ENCODE measurements at places on chromosomes 5 and 9.

DNA sequence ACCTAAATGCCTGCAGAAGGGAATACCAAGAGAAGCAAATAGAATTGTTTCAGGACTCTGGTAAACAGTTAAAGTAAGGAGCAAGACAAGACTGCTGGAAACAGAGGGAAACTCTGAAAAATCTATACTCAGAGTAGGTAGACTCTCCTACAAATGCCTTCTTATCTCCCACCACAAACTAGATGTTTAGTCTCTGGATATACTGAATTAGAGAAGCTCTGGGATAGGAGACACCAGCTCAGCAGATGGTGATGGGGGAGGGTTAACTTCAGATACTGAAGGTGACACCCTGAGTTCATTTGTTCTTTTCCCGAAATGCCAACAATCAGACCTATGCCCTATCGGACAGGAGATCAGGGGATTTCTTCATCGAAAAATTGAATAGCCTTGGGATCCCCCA, 54.1 kb upstream of the CHD1 start:
- DNase-seq = no peak

GRCh38 chr5:173568128-173568527, 48.3 kb downstream of the BOD1 start:
- DNase-seq = no peak

DNA sequence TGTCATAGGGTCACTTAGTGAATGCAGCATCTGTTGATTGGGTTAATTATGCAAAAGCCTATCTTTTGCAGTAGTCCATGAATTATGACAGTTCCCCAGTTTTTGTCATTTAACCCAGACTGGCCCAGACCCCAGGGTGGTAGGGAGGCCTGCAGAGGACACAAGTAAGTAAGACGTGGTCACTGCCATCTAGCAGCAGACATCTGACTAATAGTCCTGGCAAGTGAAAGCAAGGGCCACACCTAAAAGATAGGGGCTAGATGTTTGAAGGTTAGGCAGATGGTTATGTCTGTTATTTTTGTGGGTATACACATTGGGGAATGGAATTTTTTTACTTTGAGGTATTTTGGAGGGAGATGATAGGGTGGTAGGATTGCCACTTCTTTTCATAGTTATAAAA, 48.0 kb downstream of the RAB14 start:
- DNase-seq = no peak

- no peak for DNase-seq
Observed at GRCh38 chr5:33840927-33841547, 50.8 kb downstream of the ADAMTS12 start.

DNA sequence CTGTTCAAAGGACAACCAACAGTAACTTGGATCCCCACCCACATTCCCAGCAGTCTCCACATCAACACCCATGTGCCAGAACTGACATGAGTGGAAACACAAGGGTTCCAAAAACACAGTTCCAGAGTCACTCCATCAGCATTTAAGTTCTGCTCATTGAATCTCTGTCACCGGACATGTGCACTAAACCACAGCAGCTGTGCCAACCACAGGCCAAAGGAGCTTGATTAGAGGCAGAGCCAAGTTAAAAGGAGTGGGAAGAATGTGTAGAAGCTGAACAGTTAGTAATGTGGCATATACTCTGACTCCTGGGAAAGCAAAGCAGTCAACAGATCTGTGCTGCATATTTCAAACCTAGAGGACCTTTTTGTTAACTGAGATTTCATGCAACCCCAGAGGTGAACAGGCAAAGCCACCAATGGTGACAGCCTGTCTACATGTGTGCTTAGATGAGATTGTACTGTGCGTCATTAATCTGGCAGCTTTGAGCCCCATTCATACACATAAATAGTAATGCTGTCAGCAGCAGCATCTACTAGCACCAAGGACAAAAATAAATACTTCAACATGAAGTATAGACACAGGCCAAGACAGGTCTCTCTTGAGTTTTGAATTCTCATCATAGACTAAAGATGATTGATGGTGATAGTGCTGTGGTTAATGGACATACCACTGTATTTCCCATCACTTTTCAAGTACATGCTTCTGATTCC, 16.4 kb upstream of the FST start:
- DNase-seq = no peak

DNA sequence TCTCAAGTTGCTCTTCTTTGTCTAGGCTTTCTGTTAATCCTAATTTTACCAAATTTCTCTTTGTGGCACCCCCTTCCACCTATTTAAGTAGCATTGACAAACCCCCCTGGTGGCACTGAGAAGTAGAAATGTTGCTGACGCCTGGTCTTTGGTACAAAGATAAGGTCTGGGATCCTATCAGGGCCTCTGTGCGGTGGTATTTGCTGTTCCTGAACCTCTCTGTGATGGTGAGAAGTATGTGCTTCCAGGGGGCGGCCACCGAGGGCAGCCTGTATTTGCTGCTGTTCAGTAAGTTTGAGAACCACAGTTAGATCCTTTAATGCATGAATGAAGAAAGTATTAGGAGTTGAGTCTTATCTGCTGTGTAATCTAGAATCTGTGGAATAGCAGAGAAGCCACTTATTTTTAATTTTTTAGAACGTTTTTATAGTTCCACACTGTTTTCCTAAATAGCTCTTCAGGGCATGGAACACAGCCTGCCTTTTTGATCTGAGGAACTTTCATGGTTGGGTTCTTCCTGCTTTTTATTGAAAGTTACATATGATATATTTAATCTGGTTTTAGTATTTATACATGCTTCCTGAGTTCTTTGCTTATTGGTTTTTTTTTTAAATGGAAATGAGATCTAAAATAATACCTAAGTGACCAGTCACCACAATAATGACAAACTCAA, 124.2 kb downstream of the TRIO start:
- no peak for DNase-seq

- peak; percentile 74 for DNase-seq
Observed at GRCh38 chr5:93100428-93100827, 480.6 kb downstream of the NR2F1-AS1 start.

DNA sequence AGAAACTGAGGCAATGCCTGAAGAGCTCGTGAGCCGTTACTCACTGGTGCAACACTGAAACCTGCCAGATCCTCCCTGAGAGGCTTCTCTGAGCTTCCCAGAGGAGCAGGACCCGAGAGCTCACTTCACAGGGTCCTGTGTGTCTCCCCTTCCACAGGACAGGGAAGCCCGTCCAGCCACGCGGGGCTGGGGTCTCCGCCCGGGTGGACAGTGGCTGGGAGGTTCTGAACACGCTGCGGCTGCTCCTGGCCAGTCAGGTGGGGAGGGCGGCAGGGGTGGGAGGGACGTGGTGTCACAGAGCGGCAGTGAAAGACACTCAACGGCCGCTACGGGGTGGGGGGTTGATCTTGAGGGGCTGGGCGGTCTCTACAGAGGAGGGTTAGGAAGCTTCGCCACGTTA, 290 bp upstream of the ZDHHC11 start:
- no peak for DNase-seq

DNA sequence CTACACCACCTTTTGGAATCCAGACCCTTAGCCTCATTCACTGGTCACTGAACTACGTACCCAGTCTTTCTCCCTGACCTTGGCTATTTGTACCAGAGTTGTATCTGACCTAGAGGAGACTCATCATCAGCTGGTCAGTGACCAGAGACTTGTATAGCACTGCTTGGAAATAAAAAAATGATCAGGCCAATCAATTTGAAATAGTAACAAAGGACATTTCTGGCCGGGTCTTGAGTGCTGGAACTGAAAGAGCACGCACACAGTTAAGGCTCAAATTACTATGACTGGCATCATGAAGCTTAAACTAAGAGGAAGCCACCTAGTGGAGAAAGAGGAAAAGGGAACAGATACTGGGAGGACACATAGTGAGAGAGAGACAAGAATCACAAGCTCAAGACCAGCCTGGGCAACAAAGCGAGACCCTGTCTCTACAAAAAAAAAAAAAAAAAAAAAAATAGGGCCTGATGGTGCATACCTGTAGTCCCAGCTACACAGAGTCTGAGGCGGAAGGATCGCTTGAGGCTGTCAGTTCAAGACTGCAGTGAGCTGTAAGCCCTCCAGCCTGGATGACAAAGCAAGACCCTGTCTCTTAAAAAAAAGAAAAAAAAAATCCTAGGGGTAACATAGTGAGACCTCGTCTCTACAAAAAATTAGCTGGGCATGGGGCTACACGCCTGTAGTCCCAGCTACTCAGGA, 12.8 kb upstream of the SRP19 start:
- peak; percentile 72 for DNase-seq

GRCh38 chr5:87791869-87792268, 379.1 kb upstream of the CCNH start:
- no peak for DNase-seq

DNA sequence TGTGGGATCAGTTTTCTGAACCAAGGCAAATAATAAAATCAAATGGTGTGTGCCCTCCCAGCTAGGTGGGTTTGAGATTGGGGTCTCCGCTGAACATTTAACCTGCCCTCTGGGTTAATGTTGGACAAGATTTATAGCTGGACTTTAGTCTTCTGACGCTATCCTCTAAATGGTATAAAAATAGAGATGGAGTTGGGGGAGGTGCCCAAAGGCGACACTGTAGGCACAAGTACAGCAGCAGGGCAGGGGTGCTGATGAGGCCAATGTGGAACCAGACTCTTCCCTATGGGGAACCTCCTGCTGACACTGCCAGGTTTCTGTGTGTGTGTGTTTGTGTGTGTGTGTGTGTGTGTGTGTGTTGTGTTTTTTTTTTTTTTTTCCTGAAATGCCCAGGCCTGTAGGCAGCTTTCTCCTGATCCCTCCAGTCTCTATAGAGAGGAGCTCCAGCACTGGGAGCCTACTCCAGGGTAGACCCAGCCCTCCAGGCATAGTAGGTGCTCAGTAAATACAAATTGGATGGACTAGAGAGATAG, 37.9 kb downstream of the PCDH1 start:
- no peak for DNase-seq

DNA sequence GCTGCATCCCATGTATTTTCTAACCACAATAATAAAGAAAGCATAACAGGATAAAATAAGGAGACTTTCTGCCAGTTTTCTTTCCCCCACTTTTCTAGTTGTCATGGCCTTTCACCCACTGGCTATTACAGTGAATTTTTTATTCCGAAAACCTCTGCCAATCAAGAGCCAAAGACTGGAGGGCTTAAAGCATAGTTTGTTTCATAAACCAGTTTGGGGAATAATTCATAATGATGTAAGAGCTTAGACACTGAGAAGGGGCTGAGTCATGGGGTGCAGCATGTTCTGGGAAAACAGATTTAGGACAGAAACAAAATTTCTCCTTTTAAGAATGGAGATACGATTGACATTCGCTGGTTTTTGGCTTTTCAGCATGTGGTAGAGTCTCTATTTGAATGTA, 4.4 kb upstream of the GLIPR2 start:
- DNase-seq = peak; percentile 47

DNA sequence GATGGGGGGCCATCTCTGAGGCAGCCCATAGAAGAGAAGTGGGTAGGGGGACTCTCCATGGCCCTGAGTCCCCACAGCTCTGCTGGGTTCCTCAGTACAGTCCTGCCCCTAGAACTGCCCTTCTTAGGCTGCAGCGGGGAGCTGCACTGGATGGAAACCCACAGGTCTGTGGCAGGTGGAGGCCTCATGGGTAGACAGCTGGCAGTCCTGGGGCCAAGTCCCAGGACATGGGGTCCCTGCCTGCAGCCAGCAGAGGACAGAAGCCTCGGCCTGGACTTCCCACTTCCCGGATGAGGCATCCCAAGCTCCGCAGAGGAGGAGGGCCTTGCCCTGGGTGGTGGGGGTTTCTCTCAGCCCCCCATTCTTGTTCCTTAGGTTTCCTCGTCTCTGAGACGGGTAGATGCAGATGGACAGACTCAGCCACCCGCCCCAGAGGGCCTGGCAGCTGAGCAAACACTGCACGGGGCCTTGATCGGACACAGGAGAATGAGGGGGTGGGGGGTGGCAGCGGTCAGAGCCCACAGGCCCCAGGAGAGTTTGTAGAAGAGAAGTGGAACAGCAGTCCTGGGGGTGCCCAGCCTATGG, 153.8 kb downstream of the C9orf50 start:
- DNase-seq = no peak

- DNase-seq = no peak
Observed at GRCh38 chr9:95478335-95478734, 38.4 kb downstream of the PTCH1 start.

GRCh38 chr5:151026679-151027078, 6.3 kb downstream of the GPX3 start:
- DNase-seq = no peak

DNA sequence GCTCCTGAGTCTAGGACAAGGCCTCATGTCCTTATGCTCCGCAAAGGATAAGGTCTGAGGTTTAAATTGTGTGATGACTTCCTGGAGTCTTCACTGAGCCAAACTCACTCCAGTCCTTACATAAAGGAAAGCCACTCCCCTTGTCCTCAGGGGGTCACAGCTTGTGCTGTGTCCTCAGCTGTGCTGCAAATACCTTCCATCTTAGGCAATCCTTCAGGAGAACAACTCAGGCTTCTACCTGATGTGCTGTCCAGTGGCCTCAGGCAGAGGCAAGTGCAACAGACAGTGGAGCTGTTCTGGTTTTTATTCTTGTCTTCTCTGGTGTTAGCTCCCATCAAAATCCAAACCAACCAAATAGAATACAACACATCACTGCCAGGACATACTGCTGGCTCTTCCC, 151.5 kb downstream of the TAF11L14 start:
- no peak for DNase-seq

- no peak for DNase-seq
Observed at GRCh38 chr5:28156981-28157380, 1118.6 kb upstream of the CDH9 start.

DNA sequence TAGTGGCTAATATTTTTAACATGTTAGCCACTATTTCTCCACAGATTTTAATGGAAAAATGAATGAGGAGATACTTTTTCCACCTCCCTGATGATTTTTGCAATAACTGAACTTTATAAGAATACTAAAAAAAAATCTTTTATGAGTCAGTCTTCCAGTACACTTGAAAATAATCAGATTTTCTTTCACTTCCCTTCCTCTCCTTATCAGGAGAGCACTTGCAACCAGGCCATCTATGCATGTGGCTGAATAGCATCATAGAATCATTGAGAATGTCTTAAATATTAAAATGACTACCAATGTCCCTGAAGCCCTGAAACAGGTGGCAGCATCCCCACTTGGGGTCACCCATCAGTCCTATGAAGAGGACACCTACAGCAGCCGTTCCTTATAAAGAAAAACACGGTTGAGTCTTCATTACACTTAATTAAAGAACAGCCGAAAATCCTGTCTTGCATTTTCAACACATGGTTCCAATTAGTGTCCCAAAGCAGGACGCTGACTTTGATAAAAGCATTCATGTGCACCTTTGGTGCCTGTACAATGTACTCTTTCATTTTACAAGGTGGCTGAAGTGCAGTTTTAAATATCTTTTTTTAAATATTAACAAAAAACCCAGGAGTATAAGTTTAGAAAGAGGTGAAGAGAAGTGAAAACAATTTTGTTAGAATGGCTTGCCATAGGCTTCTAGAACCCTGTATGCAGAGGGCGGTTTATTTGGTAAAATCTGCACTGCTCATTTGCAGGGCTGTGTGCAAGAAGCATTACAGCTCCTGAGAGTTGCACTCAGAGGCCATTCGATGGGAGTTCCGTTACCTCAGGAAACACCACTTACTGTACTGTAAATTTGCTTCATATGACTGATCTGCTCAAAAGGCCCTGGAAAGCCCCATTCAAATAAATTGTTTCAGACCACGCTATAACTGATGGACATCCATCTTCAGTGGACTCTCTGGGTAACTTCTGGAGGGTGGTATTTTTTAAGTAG, 106.9 kb upstream of the VCAN start:
- no peak for DNase-seq

All from stromal cell of bone marrow (primary cell).